EH (cell line): ENCODE measurements at places on chromosomes 4 and X.
A peak's percentile ranks its signal among the peaks of the same experiment; 100 is the strongest.

DNA sequence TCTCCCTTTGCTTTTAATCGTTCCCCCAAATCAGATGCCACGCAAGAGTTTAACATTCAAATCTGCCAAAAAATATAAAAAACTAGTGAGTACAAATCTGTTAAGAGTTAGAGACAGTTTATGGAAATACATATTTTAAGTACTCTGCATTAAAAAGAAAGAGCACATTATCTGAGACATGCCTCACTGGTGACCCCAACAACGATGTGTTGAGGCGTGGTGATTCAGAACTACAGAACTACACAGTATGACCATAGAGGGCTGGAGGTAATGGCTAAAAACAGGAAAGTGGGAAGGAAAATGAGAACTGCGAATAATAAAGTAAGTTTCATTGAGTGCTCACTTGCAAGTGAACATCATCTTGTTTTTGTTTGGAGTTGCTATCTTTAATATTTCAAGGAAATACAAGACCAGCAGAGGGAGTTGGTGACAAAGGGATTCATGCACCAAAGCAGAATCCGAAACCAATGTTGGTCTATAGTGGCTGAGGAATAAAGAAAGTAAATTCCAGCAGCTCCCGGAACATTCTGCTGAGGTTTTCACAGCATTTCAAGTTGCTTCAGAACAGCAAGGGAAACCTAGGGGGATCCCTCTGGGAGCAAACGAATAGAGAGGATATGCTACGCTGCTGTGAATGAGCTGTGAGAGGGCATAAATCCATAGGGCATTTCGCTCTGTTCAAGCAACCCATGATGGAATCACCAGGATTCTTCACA, 92.2 kb downstream of the DCHS2 start:
- peak; percentile 41 for DNase-seq

GRCh38 chrX:2664502-2664901, 26.6 kb upstream of the CD99 start:
- peak; percentile 46 for DNase-seq

DNA sequence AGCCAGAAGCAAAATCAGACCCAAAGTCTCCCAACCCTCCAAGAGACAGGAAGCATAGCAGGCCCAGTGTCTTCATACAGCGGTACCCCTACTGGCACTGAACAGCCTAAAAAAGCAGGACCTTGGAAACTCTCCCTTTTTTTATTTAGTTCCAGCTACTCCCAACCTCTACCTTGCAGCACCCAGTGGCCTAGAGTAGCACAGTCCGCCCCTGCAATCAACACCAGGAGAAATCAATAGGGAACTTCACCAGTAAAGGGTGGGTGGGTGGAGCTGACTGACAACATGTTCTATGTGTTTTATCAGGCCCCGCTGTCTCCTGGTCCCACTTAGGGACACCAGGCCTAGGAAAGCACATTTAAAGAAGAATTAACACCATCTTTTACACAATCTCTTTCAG, 378.5 kb upstream of the CT83 start:
- DNase-seq: no peak

DNA sequence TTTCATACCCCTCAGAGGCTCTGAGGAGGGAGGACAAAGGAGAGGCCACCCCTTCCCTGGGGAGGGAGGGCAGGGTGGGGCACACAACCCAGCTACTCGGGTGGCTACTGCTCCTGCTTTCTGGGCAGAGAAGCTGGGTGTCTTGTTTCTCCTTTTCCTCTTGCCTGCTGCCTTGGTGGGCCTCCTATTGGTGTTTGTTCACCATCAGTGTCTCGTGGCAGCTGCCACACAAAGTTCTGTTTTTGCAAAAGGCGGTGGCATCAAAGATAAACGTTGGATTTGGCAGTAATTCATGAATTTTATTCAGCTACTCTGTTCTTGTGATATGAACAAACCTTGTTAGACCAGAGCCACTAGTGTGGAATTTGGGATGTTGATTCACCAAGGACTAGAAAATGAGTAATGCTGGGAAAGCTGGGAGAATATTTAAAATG, 153.0 kb upstream of the SCML1 start:
- peak; percentile 83 for DNase-seq

GRCh38 chr4:74013264-74013663, 14.8 kb upstream of the CXCL5 start:
- no peak for DNase-seq

DNA sequence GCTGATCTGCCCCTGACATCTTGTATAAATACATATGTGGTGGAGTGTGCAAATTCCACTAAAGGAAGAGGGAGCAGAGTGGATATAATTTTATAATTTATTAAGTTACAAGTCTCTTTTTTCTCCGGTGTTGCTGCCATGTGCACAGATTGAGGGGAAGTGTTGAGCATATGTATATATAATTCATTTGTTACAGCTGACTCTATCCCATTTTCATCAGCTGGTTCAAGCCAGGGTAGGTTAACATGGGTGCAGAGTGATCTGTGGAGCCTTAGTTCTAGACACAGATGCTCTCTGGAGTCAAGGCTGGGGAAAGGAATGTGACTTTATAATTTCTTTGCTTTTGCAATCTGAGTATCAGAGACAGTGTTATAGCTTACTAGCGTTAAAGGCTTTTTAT, 103.5 kb downstream of the WWC2 start:
- no peak for DNase-seq

- DNase-seq: no peak
Observed at GRCh38 chr4:122847931-122848330, 21.3 kb downstream of the FGF2 start.

DNA sequence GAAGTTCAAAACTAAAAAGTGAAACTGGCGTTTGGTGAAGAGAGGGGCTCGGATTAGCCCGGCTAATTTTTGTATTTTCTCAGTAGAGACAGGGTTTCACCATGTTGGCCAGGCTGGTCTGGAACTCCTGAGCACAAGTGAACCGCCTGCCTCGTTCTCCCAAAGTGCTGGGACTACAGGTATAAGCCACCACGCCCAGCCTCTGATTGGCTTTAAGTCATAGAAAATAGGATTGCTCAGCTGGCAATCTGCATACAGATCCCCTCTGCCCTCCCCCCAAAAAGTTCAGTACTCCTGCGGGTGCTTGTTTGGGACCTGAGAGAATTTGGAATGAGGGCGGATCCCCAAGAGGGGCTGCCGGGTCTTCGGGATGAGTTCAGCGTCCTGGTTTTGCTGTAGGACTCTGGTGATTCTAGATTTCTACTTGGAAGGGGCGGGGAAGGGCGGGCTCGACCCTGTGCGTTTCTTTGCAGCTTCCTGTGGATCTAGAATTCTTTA, 537 bp upstream of the PRKX start:
- DNase-seq: no peak

DNA sequence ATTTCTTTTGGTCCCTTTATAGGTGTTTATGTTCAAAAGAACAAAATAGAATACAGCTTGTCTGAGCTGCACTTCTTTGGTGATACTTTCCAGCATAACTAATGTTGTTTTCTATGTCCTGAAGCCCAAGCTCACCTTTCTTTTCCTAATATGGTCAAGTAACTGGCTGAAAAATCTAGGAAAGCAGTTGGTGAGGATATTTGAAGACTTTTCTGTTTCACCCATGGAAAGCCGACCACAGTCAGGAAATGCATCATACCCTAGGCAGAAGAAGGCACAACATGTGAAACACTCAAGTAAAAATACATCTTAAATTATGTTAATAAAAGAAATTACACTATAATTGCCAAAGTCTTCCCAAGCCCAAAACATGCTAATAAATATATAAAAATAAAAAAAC, 337.0 kb downstream of the PDGFC start:
- DNase-seq: peak; percentile 35

GRCh38 chr4:143359644-143360193, 23.0 kb downstream of the GAB1 start:
- peak; percentile 13 for DNase-seq

DNA sequence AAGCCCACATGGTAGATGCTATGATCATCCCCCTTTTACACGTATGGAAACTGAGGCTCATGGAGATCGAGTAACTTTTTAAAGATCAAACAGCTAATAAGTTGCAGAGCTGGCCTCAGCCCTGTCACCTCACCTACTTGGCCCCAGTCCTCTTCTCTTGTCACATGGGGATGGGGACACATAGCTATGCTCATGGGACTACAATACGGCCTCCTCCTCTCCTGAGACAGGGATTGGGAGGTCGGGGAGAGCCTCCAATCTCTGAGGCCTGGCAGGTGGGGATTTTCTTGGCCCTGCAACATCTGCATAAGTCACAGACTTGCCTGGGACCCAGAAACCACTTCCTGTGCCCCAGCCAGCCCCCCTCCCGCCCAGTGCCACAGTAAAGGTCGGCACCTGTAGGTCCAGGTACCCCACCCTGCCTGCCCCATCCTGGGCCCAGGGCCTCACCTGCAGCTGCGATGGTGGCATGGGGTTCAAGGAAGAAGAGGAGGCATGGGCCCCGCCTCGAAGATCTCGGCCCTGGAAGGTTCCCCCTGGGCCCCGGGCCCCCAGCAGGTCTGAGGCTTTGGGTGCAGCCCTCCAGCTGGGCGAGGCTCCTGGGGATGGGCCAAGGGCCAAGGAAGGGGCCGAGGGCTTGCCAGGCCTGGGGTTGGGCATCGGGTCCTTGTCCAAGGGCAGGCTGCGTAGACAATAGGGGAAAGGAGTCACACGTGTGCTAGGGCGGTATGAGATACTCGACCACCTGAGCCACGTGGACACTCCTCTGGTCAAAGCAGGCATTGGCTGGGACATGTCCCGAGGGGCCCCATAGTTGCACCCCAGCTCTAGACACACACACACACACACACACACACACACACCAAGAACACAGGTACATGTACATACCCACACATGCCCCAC, 6.4 kb downstream of the FOXP3 start:
- DNase-seq: no peak

GRCh38 chrX:2261831-2262667, 238.7 kb downstream of the DHRSX start:
- DNase-seq: no peak

- DNase-seq: peak; percentile 85
Observed at GRCh38 chr4:3122081-3122563, 47.6 kb downstream of the HTT start.

DNA sequence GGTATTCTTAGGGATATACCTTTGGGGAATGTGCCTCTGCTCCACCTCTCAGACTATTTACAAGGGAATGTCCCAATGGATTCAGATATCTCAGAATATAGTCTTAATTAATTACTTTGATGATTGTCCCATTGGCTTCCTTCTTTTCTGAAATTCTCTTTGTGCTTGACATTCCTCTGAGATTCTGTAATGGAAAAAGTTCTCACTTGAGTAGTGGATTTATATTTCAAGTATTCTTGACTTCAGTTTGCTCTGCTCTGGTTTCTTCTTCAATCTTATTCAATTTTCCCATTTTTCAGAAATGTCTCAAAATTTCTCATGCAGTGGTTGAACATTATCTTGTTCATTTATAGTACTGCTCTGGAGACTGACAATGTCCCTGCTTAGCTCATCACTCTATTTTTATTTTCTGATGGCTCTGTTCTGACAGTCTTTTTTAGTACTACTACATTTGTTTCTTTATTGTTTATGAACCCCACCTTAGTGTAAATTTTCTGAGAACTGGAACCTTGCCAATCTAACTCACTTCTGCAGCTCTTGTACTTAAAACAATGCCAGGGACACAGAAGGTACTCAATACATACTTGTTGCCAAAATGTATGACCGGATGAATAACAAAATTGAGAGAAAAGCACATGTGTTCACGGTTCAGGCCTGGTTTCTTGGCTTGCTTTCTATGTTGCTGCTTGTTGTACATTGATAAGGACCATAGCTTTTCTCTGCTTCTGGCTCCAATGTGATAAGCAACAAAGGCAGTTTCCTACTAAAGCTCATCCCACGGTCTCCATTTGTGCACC, 471.7 kb downstream of the GASK1B start:
- no peak for DNase-seq

DNA sequence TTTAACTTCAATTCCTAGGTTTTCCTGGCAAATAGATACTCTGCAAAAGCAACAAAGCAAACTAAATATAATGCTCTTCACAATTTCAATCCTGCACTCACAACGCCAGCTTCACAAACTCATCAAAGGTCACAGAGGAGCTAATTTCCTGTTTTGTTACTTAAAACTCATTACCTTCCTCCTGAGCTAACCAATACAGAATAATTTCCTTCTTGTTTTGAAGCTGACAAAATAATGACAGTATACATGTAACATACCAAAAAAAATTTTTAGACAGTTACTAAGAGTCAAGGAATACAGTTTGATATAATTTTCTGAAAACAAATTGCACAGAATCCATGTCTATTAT, 17.9 kb downstream of the CNOT6L start:
- no peak for DNase-seq

- DNase-seq: no peak
Observed at GRCh38 chrX:132388371-132388770, 100.5 kb downstream of the MBNL3 start.

DNA sequence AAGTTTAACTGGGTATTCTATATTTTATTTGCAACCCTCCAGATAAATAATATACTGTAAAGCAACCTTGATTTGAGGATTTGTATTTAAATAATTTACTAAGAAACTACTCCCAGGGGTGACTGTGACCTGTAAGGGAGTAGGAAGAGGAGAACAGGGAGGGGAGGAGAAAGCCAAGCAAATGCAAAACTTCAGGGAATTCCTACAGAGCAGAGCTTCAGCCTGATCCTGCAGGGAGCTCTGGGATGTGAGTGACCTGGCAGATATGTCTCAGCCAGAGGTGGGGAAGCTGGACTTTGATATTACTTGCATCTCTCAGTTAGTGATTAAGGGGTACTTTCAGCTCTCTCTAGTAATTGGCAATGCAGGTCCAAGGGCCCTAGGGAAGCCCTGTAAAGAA, 302.0 kb downstream of the FRMPD4 start:
- DNase-seq: no peak

DNA sequence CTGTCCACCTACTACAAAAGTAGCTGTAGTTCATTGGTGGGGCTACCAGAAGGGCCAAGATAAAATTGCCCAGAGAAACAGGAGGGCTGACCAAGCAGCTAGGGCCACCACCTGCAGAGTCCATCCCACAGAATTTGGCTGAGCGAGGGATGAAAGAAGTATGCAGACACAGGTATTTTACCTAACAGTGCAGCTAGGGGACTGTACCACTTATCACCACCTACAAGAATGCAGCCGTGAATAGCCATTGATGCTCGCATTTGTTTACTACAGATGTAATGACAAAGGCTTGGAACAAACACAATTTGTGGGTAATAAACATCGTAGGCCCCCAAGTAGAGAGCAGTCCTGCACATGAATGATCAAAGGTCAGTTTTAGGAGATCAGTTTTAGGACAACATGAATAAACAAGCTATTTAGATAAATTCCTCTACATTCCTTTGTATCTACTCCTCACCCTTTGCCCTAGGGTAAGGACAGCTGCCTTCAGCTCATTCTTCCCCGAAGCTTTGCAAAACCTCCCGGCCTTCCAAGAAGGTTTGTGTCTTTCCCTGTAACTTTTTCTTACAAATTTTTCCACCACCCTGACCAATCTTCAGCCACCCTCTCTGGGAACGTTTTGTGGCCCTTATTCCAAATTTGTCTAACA, 49.5 kb downstream of the ZNF718 start:
- DNase-seq: no peak

DNA sequence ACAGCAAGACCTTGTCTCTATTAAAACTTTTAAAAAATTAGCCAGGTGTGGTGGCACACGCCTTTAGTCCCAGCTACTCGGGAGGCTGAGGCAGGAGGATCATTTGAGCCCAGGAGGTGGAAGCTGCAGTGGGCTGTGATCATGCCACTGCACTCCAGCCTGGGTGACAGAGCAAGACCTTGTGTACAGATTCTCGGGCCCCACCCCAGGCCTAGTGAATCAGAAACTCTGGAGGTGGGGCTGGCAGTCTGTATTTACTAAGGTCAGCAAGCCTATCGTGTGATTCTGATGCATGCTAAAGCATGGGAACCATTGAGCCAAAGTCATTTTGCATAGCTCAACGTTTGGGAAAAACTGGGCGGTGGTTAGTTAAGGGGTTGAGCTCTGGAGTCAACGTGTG, 3.5 kb downstream of the S100G start:
- DNase-seq: no peak

GRCh38 chr4:138063581-138063980, 178.6 kb downstream of the SLC7A11 start:
- no peak for DNase-seq
